ENCODE measurements at places on chromosomes 7 and 10. TPM values are rescaled to one million over a fixed set of nuclear protein-coding genes. Genes with fewer than 3 reads are reported as not detected.

CALN1 gene
- 1.2 TPM for total RNA-seq

RELN gene
- total RNA-seq: 0.11 TPM

STEAP4 gene
- total RNA-seq: 211 TPM

CFAP69 gene
- total RNA-seq: 0.85 TPM

OR2A5 gene
- total RNA-seq: not detected

EZH2 gene
- total RNA-seq: not detected

ITGB8 gene
- total RNA-seq: 7.9 TPM

STARD3NL gene
- total RNA-seq: 19.7 TPM

PNLIPRP1 gene
- not detected for total RNA-seq

OLAH gene
- total RNA-seq: 3.7 TPM

PNLIPRP3 gene
- total RNA-seq: not detected

DDC gene
- not detected for total RNA-seq

NEUROG3 gene
- total RNA-seq: not detected

NPSR1 gene
- total RNA-seq: not detected
